ENCODE measurements at places on chromosomes 7 and 10.

- no peak for DNase-seq
These were observed 99.6 kb downstream of the CARD11 start for GRCh38 chr7:2943851-2944601.

DNA sequence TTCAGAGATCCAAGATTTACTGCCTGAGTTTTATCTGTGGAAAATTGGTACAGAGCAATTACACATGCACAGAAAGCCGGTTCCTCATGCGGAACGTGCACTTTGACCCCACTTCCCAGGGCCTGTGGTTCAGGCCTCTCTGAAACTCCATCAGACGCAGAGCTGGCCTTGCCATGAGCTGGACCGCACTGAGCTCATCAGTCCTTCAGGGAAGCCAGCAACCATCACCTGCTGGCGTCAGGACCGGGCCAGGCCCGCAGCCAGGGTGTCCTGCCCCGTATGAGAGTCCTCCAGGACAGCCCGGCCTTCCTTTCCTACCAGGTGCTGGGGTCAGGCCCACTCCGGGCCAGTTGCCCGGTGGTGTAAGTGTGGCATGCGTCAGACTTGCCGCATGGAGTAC, 446.5 kb upstream of the FOXK1 start:
- no peak for DNase-seq

- DNase-seq: no peak
These were observed 10.9 kb upstream of the FAM180A start for GRCh38 chr7:135759532-135759931.

GRCh38 chr10:89304446-89304845, 2.6 kb downstream of the IFIT2 start:
- no peak for DNase-seq

- no peak for DNase-seq
These were observed 15.9 kb downstream of the URGCP start for GRCh38 chr7:43890468-43890867.

GRCh38 chr10:132058111-132058745, 7.5 kb upstream of the JAKMIP3 start:
- DNase-seq: no peak

DNA sequence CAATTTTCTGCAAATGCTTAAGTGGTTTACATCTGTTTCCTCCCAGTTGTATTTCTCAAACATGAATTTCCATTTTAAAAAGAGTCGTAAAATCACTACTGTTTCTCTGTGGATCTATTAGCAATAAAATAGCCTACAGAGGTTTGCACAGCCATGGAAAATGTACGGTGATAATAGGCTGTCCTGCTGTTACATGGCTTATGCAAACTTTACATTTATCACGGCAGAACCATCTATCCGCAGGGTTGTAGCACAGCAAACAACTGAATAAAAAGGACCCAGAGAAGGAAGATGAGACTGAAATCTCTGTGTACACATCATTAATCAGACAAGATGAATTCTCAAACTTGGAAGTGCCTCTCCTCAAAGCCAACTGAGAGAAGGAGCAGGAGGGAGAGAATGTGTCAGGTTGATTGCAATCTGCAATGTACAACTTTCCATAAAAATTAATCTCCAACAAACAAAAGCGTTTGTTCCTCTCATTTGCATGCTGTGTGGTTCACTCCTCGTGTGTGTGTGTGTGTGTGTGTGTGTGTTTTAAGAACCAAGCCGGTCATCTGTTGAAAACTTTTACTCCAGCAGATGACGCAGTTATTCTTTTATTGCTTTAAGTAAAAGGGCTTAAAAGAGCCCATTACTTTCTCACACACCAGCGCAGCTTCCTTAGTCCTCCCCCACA, 279.3 kb downstream of the SKAP2 start:
- no peak for DNase-seq

DNA sequence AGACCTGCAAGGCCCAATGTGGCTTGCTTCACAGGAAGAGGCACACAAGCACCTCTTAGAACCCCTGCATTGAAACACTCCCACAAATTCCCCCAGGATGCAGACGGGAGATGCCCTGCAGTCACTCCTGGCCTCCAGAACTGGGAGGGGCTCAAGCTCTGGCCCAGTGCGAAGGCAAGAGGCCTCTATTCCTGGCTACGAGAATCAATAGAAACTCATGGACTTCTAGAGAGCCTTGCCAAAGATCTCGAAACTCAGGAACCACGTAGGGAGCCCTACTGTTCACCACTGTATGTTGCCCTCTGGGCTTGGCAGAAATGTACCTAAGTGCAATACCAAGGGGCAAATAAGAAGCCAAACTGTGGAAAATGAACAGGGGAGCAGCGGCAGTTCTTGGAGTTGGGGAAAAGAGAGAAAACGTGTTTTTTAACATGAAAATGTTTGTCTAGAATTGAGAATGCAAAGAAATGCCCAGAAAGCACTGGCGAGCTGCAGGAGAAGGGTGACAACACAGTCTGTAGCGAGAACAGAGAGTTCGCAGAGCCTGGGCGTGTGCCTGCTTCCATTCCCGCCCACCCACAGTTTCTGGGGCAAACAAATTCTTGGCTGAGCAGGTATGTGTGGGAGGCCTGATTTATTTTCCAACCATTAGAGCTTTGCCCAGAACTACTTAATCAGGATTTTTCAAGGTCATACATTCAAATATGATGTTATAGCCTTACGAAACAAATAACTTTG, 260.5 kb upstream of the KLF14 start:
- DNase-seq: no peak

DNA sequence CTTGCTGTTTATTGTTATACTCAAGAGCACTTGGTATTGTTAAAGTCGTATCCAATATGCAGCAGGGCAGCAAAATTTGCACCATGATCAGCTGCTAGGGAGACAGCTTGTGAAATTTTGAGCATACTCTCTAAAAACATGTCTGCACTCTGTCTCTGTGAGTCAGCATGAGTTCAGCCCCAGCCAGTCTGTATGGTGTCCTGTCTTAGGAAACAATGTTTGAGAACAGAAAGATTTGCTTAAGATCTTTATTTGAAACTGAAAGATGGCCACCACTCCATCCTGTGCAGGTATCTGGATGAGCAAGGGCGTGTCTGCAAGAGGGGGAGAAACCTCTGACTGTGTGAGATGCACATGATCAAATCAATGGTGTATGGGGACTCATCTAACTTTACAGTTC, 97.1 kb downstream of the GNAI1 start:
- DNase-seq: no peak

GRCh38 chr10:34781711-34782110, 33.4 kb downstream of the PARD3 start:
- no peak for DNase-seq

- no peak for DNase-seq
These were observed 87.1 kb downstream of the ITGB8 start for GRCh38 chr7:20417675-20418382.

GRCh38 chr10:51427758-51428157, 271.6 kb downstream of the CSTF2T start:
- DNase-seq: no peak

DNA sequence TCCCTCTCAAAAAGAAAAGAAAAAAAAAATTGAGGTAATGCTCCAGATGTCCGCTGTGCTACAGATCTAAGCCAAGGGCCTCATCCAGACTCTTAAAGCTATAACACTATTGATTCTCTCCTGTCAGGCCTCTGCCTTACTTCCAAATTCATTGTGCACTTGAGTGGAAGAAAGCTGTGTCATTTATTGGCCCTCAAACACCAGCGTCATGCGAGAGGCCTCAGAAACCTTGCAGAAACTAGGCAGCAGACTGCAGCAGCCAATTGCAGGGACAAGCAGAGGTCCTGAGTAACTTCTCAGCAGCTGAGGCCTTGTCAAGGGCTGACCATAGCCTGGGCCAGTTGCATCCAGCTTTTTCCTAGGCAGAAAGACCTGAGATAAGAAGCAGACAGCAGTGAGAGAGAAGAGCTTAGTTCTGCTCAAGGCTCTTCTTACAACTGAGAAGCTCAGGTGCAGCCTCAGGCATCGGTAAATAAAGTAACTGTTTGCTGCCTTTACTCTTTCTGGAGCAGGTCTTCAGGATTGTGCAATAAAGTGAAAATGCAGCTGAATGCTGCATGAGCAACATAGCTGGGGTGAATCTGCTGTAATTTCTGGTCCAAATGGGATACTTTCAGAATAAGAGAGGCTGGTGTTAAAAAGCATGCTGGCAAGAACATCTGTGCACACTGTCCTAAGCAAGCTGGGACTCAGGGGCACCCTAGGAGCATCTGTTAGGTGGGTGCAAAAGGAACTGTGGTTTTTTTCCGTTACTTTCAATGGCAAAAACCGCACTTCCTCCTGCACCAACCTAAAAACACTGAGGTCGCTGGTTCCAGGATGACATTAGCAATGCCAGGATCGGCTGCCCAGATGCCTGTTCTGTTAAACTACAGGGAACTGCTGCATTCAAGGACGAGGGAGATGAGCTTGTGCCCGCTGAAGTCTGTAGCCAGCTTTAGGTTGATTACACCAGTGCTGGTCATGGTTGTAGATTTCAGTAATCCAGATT, 181.8 kb upstream of the PFKP start:
- DNase-seq: no peak

DNA sequence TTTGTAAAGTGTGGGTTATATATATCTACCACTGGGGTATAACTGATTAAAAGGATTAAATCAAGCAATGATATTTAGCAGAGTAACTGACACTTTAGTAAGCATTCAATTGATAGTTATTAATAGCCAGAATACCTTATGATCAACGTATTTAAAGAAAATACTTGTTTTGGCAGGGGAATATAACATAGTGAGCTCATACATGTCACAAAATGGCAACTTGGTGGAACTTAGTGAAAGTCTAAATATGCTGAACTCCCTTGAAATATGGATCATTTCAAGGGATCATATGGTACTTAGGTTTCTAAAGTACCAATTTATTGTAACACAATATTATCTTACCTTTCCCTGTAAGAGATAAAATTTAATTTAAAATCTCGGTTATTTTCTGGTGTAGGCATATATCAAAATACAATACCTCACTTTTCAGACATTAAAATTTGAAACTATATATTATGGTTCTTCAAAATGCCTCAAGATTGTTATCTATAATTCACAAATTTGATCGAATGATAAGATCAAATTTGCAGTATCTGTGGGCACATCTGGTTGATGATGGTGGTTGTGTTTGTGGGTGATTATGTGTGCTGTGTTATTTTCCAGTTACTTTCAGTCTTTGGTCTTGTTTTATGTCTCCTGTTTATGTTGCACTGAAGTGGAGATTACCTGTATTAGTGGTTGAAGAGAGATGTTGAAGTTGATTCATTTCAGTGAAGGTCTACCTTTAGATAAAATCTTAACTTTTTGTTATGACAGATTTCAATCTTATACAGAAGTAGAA, 5.2 kb downstream of the ARL4A start:
- no peak for DNase-seq

All from activated T-helper 1 cell treated with anti-CD3 and anti-CD28 coated beads, Interleukin-2, amount 50 U/mL, for 16 hours (primary cell).